Activated naive CD4-positive, alpha-beta T cell treated with anti-CD3 and anti-CD28 coated beads, Interleukin-2, amount 10 ng/mL, durations not matched to agents 5 hours and 36 hours (primary cell): ENCODE measurements at places on chromosomes 13 and 19. TPM values are rescaled to one million over a fixed set of nuclear protein-coding genes. Genes with fewer than 3 reads are reported as not detected.

Gene DAND5
- total RNA-seq: 0.24 TPM

Gene NLRP7
- not detected for total RNA-seq

Gene CABP5
- total RNA-seq: not detected

Gene KLK10
- not detected for total RNA-seq

Gene CEACAM16
- total RNA-seq: not detected

Gene RINL
- total RNA-seq: 56.6 TPM

Gene PLK5
- not detected for total RNA-seq

Gene ZFR2
- total RNA-seq: 0.14 TPM

Gene ZNF763
- 2.7 TPM for total RNA-seq

Gene LILRB4
- total RNA-seq: not detected

Gene DHDH
- total RNA-seq: 1.8 TPM

Gene C19orf12
- 38.6 TPM for total RNA-seq

Gene MYH14
- total RNA-seq: not detected

Gene CYP2S1
- 0.94 TPM for total RNA-seq

Gene ZNF530
- 8.2 TPM for total RNA-seq

Gene C19orf38
- total RNA-seq: 3.2 TPM

Gene BEST2
- total RNA-seq: not detected

Gene LNX2
- 7.9 TPM for total RNA-seq

Gene CNOT3
- total RNA-seq: 59.2 TPM

Gene CEBPA
- 0.14 TPM for total RNA-seq

Gene NKPD1
- total RNA-seq: 0.24 TPM

Gene SYNGR4
- total RNA-seq: not detected

Gene UNC13A
- 0.05 TPM for total RNA-seq

Gene ZNF611
- 32.5 TPM for total RNA-seq

Gene LILRB5
- total RNA-seq: not detected

Gene ZNF546
- 7.4 TPM for total RNA-seq

Gene BICRA
- total RNA-seq: 24.4 TPM

Gene LCP1
- total RNA-seq: 1,086 TPM

Gene LRRC8E
- not detected for total RNA-seq

Gene KLC3
- not detected for total RNA-seq

Gene ZNF765
- total RNA-seq: 14.3 TPM

Gene PCDH20
- not detected for total RNA-seq

Gene FFAR1
- total RNA-seq: not detected

Gene DACT3
- 0.38 TPM for total RNA-seq

Gene SLC25A41
- not detected for total RNA-seq

Gene OR10H1
- not detected for total RNA-seq

Gene PBX4
- 27.4 TPM for total RNA-seq

Gene SH2D3A
- total RNA-seq: 43.8 TPM

Gene PROZ
- not detected for total RNA-seq

Gene SKA3
- 31.0 TPM for total RNA-seq

Gene FCAR
- total RNA-seq: not detected

Gene ZNF154
- total RNA-seq: 2.3 TPM

Gene OCEL1
- 29.0 TPM for total RNA-seq

Gene PRKCG
- not detected for total RNA-seq

Gene GARIN5B
- total RNA-seq: not detected

Gene OR7D4
- total RNA-seq: not detected

Gene THSD8
- 18.2 TPM for total RNA-seq

Gene GRIK5
- total RNA-seq: 0.67 TPM

Gene CPB2
- not detected for total RNA-seq

Gene KISS1R
- total RNA-seq: 3.1 TPM
